ENCODE measurements at places on chromosomes 2 and 18.

DNA sequence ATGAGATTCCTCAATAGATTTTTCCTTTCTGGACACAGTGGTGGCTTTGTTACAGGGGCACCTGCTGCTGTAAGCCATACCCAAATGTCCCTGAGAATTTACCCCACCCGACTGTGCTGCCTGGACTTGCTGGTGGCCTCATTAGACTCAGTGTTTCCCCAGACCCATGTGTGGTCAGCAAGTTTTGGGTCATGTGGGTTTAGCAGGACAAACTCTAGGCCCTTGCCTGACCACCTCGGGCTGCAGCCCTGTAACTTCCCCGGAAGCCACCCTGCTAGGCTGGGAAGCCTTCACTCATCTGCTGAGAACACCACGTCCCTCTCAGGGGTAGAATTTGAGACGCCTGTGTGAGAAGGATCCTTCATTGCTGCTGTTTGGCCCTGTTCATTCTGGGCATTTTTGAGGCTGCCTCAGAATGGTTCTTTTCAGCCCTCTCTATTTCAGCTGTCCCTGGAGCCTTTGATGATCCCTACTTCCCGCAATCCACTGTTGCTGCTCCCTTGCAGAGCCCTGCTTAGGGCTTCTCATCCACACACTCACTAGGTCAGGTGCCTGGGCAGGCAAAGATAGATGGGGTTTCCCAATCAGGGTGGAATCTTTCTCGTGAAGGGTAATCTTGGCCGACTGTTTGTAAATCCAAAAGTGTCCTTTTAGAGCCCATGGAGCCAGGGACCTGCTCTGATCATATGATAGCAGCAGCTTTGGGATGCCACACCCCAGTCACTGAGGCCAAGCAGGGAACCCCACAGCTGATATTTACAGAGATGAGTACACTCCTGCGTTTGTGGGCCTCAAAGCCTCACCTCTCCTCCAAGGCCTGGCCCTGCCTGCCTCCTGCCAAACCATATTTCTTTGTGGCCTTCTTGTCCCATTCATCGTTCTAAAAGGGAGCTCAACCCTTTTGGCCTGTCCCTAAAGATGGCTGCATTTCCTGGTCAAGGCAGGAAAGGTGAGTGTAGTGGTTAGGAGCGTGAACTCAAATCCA is 6.7 kb downstream of the EHD3 start:
- no peak for DNase-seq

DNA sequence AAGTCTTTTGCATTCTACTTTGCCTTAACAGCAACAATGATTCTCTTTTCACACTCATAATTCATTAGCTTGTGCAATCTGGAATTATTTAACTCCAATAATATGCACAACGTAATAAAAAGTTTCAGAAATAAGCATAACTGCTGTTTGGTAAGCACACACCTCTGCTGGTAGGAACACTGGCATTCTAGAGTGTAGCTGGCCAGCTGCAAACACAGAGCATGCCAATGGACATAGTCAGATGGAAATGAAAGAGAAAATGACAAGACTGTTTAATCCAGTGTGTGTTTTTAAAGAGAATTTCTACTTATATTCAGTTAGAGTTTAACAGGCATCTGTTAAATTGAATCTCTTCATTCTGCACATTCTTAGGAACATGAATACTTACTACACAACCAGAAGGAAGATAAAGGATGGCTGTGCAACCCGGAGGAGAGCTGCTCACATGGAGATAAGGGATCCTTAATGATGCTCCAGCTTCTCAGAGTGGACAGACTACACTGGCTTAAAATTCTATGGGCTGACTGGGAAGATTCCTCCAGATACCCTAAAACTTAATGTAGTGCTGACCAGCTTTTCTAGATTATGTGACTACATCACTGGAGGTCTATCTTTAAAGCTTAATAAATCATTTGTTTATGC is 94.6 kb upstream of the CHAC2 start:
- DNase-seq, result no peak

- peak; percentile 39 for DNase-seq
These were observed 76.7 kb upstream of the TWIST2 start for GRCh38 chr2:238771218-238771617.

DNA sequence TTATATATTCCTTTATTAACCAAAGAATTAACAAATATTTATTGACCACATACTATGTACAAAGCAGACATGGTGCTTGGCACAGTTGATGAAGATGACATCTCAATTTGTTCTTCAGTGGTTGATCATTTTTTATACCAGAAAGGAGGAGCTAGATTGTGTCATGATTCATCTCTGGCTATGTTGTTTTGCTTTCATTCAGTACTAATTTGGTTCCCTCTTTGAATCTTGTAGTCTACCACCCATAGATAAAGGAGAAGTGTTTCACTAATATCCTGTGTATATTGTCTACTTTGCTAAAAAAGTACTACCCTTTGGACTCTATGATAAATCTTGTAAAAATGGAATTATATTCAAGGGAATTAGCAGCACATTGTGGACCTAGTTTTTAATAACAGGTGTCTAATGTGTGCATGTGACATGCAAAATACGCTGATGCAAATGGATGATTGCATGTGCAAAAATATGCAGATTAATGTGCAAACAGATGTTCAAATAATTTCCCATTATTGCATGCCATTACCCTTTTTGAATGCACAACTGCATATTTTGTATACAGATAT is 313.2 kb upstream of the ZEB2 start:
- no peak for DNase-seq

DNA sequence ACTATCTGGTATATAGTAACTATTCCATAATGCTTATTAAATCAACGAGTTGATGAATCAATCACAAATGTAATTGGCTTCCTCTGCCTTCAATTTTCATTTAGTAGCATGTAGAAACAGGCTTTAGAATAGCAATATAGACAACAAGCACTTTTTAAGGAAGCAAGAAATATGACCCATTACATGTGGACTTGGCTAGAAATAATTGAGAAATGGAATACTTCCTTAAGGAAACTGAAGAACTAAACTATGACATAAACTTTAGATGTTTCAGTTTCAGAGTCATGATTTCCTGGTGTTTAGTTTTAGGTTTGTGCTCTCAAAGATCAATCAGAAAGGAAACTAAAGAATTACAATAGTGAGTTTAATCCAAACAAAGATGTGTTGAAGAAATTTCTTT is 443.8 kb downstream of the MBD2 start:
- DNase-seq, result no peak

DNA sequence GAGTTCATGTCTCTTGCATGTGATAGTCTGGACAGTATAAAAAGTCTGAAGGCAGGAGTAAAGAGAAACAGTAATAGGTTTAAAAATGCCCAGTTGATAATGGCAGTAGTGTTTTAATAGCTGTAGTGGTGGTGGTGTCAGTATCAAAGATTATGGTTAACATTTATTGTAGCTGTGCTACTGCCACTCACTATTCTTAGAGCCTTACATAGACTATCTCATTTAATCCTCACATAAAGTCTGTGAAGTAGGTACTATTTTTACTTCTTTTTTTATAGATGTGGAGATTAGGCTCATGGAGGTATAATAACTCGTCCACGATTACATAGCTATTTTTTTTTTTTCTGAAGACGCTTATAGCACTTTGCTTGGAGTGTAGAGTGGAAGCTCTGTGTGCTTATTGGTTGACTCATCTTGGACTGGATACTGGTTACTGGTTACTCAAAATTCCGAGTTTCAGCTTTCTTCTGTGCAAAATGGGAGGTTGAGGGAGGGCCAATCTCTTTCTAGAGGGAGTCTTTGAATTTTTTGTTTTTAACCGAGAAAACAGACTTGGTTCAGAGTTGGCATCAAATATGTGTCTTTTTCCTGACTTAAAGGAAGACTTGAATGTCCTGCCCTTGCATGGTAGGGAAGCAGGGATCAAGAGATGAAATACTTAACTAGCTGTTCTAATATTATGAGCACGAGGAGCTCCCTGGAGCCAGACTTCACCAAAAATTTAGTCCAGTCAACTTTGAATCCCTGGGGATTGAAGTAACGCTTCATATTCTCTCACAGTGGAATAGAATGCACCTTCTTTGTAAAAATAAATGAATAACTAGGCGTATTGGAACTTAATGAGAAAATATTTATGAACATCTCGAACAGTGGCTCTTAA is 27.1 kb downstream of the CERS6 start:
- DNase-seq, result no peak

- DNase-seq, result peak; percentile 44
These were observed 174.9 kb downstream of the ASB1 start for GRCh38 chr2:238601433-238602222.

GRCh38 chr18:53457068-53457467 is 767.4 kb downstream of the MBD2 start:
- DNase-seq, result peak; percentile 61
